ENCODE measurements at places on chromosomes 12 and 14.

DNA sequence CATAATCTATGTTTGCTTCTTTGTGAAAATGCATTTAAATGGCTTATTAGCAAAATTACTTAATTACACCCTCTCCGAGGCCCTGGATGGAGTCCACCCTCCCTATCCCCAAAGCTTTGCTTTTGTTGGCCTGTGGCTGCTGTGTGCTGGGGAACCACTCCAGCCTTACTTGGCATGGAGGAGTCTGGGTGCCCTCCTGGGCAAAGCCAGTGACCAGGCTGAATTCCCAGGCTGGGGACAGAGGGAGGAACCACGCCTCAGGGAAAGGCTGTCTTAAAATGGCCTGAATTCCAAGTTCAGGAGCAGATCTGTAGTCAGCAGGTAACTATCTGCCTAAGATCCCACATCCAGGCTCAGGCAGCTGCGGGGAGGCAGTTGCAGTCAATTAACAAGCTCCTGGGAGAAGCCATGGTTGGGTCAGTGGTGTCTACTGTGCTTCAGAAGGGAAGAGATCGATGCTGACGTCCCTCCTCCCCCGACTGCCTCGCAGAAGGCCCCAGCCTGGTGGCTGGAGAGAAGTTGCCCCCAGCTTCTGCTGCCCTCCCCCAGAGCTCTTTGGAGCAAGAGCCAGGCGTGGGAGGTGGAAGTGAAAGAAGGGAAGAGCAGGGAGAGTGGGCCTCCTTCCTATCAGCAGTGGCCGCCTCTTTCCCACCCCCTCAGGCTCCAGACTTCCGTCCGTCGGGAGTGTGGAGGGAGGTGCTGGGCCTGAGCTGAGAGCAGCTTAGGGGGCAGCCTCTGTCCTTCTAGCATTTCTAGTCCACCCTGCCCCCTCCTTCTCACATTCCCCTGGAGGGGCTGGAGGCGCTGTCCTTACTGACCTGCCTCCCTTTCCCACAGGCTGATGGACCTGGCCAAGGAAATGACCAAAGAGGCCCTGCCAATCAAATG lies 11.3 kb downstream of the VASH1 start:
- DNase-seq = no peak

GRCh38 chr12:27451036-27451825 lies 4.7 kb downstream of the SMCO2 start:
- DNase-seq = no peak

DNA sequence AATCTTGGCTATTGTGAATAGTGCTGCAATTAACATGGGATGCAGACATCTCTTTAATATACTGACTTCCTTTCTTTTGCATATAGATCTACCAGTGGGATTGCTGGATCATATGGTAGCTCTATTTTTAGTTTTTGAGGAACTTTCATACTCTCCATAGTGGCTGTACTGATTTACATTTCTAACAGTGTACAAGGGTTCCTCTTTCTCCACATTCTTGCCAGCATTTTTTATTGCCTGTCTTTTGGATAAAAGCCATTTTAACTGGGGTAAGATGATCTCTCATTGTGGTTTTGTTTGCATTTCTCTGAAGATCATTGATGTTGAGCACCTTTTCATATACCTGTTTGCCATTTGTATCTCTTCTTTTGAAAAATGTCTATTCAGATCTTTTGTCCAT lies 8.4 kb downstream of the AMDHD1 start:
- DNase-seq = no peak

- DNase-seq = no peak
These were observed 400.9 kb upstream of the CCDC196 start for GRCh38 chr14:66085224-66085623.

- DNase-seq = no peak
These were observed 36.7 kb upstream of the TMCC3 start for GRCh38 chr12:94686834-94687628.

DNA sequence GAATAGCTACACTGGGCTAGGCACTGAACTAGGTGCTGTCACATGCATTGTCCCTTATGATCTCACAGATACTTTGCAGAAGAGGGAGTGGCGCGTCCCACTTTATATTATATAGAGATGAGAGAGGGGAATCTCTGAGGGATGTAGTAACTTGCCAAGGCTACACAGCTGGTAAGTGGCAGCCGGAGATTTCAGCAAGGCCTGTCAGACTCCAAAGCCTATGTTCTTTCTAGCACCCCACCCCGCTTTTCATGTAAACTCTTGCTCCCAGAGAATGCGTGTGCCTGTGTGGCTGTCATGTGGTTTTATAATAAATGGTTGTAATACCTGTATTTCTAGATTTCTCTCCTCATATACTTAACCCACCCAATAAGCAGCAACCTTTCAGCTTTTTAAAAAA lies 39.1 kb downstream of the WDR20 start:
- DNase-seq = no peak

DNA sequence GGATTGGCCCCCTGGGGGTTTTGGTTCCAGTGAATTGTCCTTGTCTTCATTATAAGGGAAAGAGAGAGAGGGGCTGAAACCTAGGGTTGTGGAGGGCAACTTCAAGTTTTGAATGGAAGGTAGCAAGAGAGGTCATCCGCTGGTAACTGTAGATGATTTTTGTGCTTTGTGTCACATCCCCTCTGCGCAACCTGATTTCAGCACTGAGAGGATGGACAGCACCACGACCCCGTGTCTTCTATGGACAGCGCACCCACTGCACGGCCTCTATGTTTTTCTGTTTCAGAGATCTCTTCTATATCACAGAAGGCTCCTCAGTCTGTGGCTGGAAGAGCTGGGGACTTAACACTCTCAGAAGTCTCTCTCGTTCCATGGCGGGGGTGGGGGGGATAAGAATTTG lies 127.0 kb upstream of the RPH3A start:
- DNase-seq = no peak

Data from activated CD4-positive, alpha-beta T cell treated with anti-CD3 and anti-CD28 coated beads for 1 hour (primary cell).